Activated T-helper 1 cell treated with anti-CD3 and anti-CD28 coated beads, Interleukin-12 subunit alpha, Interleukin-12 subunit beta, Interleukin-2, Interleukin-4 antibody, amounts not matched to agents 30 ng/mL and 10 ng/mL and 1 ng/mL, durations not matched to agents 14 hours and 24 hours and 36 hours (primary cell): ENCODE measurements at places on chromosomes 3 and 15. TPM values are rescaled to one million over a fixed set of nuclear protein-coding genes. Genes with fewer than 3 reads are reported as not detected.

Gene POPDC2
- 1.0 and 1.2 TPM in 2 replicates for total RNA-seq

GRCh38 chr3:101853982-101854381 is 4.7 kb downstream of the NFKBIZ start:
- DNase-seq, result no peak

Gene CYP1A2
- not detected in 2 replicates for total RNA-seq

Gene CILP
- total RNA-seq, result not detected in 2 replicates

Gene PRICKLE2
- not detected in 2 replicates for total RNA-seq

Gene DPPA4
- not detected in 2 replicates for total RNA-seq

DNA sequence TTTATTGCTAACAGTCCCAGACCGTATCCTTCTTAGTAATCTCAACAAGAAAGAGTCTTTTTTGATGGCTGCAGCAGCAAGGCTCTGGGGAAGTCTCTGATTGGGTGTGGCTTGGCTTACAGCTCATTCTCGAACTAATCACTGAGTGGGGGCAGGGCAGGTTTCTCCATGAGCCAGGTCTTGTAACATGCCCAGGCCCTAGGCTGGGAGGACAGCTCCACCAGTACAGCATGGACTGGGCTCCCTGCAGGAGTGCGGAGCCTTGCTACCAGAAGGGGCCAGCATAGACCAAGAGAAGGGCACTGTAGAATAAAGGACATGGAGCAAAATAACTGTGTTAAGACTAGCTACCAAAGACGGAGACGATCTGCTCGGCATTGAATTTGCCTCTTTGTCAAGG is 7.2 kb downstream of the CD276 start:
- DNase-seq, result no peak

Gene CP
- not detected in 2 replicates for total RNA-seq

Gene ITIH1
- not detected in 2 replicates for total RNA-seq

Gene PPP1R14D
- not detected in 2 replicates for total RNA-seq

Gene RFTN1
- 97.6 and 97.8 TPM in 2 replicates for total RNA-seq

Gene TMEM45A
- 0.13 and 0.34 TPM in 2 replicates for total RNA-seq

Gene KLHL40
- total RNA-seq, result not detected in 2 replicates

- DNase-seq, result no peak
Observed at GRCh38 chr3:112871735-112872134, 25.1 kb upstream of the CD200R1L start.

- DNase-seq, result no peak
Observed at GRCh38 chr3:50625231-50626182, 8.6 kb downstream of the MAPKAPK3 start.

GRCh38 chr15:51483520-51483919 is 139.1 kb downstream of the DMXL2 start:
- no peak for DNase-seq

- DNase-seq, result no peak
Observed at GRCh38 chr15:33535135-33535534, 224.4 kb downstream of the RYR3 start.

DNA sequence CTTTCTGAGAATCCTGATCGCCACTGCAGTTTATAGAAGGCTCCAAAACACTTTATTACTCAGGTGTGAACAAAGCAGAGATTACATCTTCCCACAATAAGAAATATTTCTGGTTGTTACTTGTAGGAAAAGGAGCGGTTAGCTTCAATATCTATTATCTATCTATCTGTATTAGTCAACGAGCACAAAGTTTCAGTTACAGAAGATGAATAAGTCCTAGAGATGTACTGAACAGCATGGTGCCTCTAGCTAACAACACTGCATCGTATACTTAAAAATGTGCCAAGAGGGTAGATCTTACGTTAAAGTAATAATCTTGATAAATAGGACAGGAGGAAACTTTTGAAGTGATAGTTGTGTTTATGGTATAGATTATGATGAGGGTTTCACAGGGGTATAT is 10.9 kb upstream of the CCR3 start:
- no peak for DNase-seq

DNA sequence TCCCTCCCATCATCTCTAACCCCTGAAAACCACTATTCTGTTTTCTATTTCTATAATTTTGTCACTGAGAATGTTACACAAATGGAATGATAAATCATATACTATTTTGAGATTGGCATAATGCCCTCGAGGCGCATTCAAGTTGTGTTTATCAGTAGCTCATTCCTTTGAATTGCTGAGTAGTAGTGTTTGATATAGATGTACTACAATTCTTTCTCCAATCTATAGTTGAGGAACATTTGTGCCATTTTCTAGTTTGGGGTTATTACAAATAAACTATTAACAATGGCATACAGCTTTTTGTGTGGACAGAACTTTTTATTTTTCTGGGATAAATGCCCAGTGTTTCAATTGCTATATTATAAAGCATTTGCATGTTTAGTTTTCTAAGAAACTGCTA is 86.0 kb downstream of the CCR1 start:
- DNase-seq, result no peak

Gene LNP1
- total RNA-seq, result 2.4 and 2.6 TPM in 2 replicates

DNA sequence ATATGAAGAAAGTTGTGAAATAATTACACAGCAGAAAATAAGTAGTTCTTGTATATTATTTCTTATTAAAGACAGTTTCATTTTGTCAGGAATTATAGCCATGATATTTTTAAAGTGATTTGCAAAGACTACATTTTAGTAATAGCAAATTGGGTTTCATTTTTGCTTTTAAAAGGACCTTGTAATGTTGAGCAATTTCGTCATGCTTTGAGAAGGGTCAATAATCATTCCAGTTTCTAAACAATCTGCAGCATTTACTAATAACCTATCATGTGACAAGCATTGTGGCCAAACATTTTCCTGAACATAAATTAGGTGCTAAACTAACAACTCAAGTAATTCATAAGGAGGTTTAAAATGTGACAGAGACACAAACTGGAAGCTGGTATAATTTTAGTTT is 214.4 kb upstream of the CBLB start:
- no peak for DNase-seq

DNA sequence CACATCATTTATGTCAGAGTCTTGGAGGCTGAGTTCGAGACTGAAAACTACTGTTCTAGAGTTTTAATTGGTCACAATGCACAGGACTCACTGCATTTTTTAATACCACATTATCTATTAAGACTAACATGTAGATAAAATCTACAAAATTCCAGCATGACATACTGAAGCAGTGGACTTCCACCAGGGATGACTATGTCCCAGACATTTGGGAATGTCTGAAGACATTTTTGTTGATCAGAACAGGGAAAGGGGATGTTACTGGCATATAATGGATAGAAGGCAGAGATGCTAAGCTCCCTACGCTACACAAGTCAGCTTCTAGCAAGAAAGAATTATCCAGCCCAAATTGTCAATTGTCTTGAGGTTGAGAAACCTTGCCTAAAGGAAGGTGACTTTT is 419.0 kb upstream of the TGFBR2 start:
- DNase-seq, result no peak

Gene RAB6B
- 0.54 and 0.65 TPM in 2 replicates for total RNA-seq

DNA sequence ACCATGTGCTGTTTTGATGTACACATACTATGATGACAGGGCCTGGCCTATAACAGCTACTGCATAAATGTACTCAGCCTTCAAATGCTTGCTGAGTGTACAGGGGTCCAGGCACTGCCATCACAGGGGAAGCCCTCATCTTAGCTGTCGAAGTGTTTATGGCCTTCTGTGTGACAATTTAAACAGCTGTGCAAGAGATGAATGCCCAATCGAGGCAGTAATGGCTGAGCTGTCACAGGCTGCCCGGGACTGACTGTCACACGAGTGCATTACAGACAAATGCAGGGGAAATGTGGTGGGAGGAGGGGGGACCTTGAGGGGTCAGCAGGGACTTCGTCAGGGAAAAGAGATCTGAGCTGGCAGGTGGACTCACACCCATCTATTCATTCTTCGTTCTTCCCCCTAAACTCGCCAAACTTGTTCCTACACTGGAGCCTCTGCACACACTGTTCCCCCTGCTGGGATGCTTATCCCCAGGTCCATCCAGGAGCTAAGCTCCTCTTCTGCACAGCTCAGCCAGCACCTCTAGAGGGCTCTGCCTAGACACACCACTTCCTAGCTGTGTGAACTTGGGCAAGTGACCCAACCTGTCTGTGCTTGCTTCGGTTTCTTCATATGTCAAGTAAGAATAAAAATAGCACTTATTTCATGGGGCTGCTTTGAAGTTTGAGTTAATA is 156.2 kb upstream of the IQSEC1 start:
- no peak for DNase-seq

Gene MYZAP
- not detected in 2 replicates for total RNA-seq

Gene SLC2A2
- total RNA-seq, result not detected in 2 replicates

Gene CCNDBP1
- total RNA-seq, result 57.7 and 60.2 TPM in 2 replicates

Gene ZNF80
- total RNA-seq, result 0.22 and 0.23 TPM in 2 replicates

Gene ENTPD3
- total RNA-seq, result not detected in 2 replicates

Gene ECE2
- not detected in 2 replicates for total RNA-seq

DNA sequence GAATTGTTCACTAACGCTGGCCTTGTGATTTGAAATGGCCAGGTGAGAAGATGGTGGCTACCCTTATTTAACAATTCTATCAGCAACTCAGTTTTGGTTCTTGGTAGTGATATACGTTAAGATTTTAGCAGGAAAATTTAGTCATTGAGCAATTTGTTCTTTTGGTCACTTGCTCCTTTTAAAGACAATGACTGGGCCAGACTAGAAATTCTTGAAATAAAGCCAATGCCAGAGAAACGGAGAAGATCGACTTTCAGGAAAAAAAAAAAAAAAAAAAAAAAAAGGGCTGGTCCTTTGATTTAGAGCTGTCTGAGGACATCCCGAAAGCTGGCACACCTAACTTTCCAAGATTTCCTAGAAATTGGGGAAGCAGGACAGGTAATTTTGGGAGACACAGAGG is 178.5 kb downstream of the FNDC3B start:
- no peak for DNase-seq

Gene ZKSCAN7
- 0.73 and 0.80 TPM in 2 replicates for total RNA-seq

GRCh38 chr15:68059630-68060029 is 5.5 kb downstream of the PIAS1 start:
- DNase-seq, result no peak

Gene MCF2L2
- 4.1 and 6.1 TPM in 2 replicates for total RNA-seq

- no peak for DNase-seq
Observed at GRCh38 chr3:146305808-146306423, 55.0 kb upstream of the PLSCR4 start.

Gene NCEH1
- 7.4 and 8.8 TPM in 2 replicates for total RNA-seq
